Heart left ventricle (tissue), 16 donors: ENCODE measurements at places on chromosomes 3 and 15. TPM values are rescaled to one million over a fixed set of nuclear protein-coding genes. Genes with fewer than 3 reads are reported as not detected.

The FSTL1 gene
- 277 TPM for total RNA-seq

DNA sequence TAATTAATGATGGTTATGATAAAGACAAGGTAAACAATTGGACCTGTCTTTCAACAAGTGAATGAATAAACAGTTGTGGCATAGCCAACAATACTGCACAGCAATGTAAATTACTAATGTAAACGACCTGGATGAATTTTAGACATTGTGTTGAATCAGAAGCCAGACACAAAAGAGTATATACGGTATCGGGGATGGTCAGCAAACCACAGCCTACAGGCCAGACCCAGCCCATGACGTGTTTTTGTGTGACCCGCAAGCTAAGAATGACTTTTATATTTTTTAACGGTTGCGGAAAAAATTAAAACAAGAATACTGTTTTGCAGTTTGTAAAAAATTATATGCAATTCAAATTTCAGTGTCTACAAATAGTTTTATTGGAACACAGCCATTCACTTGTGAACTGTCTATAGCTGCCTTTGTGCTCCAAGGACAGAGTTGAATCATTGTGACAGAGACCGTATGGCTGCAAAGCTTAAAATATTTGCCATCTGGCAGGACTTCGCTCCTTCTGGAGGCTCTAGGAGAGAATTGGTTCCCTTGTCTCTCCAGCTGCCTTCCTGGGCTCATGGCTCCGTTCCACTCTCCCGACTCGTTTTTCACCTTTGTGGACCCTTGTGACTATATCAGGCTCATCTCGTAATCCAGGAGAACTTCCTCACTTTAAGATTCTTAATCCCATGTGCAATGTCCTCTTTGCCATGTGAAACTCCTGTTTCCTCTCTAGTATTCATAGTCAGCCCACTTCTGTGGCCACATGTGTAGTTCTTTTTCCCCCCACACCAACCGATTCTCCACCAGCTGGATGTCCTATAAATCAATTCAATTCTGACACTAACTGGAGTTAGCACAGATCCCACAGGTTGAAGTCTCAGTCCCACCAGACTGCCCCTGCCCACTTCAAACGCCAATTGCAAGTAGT, 72.7 kb downstream of the CMTM8 start:
- no peaks in the 10 kb centered on the region for H3K27me3 ChIP-seq
- no peak overlapping the region for H3K4me3 ChIP-seq
- H3K36me3 ChIP-seq = no peaks in the 10 kb centered on the region

The ATXN7 gene
- 16.7 TPM for total RNA-seq

The GOLGA8J gene
- total RNA-seq = not detected

The CNBP gene
- total RNA-seq = 512 TPM

GRCh38 chr15:39881790-39882189, 38.3 kb downstream of the GPR176 start:
- no peak for DNase-seq
- no peaks in the 10 kb centered on the region for H3K36me3 ChIP-seq
- no peak overlapping the region for H3K4me3 ChIP-seq
- no peaks in the 10 kb centered on the region for H3K4me1 ChIP-seq

The TM4SF1 gene
- 224 TPM for total RNA-seq

The FES gene
- total RNA-seq = 15.9 TPM

DNA sequence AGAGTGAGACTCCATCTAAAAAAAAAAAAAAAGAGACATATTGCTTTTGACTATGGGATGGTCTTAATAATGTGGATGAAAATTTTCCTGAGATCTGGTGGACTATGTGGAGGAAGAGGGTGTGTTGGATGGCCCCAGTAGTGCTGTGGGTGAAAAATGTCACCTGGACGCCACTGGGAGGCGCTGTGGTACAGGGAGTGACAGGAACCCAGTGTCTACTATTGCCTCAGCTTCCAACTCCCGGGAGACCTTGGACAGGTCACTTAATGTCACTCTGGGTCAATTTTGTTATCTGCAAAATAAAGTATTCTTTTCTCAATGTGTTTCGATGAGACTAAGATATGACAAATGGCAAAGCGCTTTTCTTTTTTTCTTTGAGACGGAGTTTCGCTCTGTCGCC, 27.7 kb upstream of the DCP1A start:
- H3K27me3 ChIP-seq = peaks cover 3% of the 10 kb centered on the region
- DNase-seq = peak; percentile 11
- H3K4me3 ChIP-seq = no peak overlapping the region

GRCh38 chr3:14766428-14767244, 52.1 kb upstream of the FGD5 start:
- no peaks in the 10 kb centered on the region for H3K36me3 ChIP-seq
- H3K27me3 ChIP-seq = no peaks in the 10 kb centered on the region
- DNase-seq = no peak
- H3K27ac ChIP-seq = no peak overlapping the region

- H3K27me3 ChIP-seq = no peaks in the 10 kb centered on the region
- peak; percentile 82 for DNase-seq
- H3K27ac ChIP-seq = peak within 1 kb of the TSS; percentile 67
- H3K36me3 ChIP-seq = peaks cover 31% of the 10 kb centered on the region
- no peaks in the 10 kb centered on the region for H3K4me1 ChIP-seq
- peak within 1 kb of the TSS; percentile 88 for H3K4me3 ChIP-seq
These were observed at the start of gene ZNF35 for GRCh38 chr3:44648564-44649229. TSS of gene ZNF35 (plus strand) at chr3:44648732. CDS start at chr3:44651068, 2,336 bp downstream.

DNA sequence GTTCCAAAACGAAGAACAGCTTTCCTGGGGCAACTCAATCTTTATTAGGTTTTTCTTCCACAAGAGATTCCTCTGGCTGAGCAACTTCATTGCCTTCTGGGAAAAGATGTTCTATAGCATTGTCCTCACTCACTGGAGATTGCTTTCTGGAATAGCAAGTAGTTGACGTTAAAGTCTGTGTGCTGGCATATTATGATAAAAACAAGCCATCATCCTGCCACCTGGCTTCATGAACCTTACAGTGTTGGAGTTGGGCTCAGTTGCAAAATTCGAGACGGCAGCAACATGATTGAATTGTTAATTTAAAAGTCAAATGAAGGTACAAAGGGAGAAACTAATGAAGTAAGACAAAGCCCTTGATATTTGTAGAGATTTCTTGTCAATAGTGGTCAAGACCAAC, 140.5 kb upstream of the PEX5L start:
- DNase-seq = no peak
- H3K27me3 ChIP-seq = no peaks in the 10 kb centered on the region
- H3K4me3 ChIP-seq = no peak overlapping the region
- no peak overlapping the region for H3K27ac ChIP-seq

DNA sequence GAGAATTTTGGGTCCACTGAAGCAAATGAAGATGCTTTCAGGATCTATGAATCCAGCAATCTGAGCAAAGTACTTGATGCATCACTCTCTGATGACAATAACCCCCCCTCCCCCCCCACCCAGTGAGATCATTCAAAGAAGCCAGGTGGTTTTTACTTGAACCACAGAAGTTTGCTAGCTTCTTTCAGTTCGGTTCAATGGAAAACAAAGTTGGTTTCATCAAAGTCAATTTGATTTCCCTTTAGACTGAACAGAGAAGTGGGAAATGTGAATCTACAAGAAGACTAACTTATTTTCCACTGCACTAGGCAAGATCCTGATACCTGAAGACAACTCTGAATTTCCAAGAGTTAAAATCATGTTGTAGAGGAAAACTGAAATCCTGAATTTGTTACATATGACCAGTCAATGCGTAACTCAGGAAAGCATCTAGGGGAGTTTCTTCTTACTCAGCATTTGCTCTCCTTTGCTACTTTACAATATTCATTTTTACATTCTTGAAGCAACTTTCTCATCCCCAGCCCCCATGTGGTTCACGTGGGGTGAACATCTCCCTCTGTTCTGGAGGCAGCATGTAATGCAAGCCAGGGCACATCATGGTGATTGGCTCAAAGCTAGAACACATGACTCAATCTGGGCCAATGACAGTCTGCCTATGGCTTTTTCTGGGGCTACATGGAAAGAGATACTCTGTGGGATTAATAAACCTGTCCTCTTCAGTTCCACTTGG, 572.6 kb downstream of the FOXP1 start:
- no peak overlapping the region for H3K4me3 ChIP-seq
- H3K27me3 ChIP-seq = no peaks in the 10 kb centered on the region
- H3K36me3 ChIP-seq = peaks cover 29% of the 10 kb centered on the region
- H3K4me1 ChIP-seq = no peaks in the 10 kb centered on the region
- DNase-seq = no peak

- H3K36me3 ChIP-seq = peaks cover 23% of the 10 kb centered on the region
- H3K27ac ChIP-seq = no peak overlapping the region
- H3K27me3 ChIP-seq = no peaks in the 10 kb centered on the region
- DNase-seq = no peak
- no peaks in the 10 kb centered on the region for H3K4me1 ChIP-seq
- H3K4me3 ChIP-seq = no peak overlapping the region
These were observed 665.2 kb upstream of the ADAMTS9 start for GRCh38 chr3:65352951-65353350.

DNA sequence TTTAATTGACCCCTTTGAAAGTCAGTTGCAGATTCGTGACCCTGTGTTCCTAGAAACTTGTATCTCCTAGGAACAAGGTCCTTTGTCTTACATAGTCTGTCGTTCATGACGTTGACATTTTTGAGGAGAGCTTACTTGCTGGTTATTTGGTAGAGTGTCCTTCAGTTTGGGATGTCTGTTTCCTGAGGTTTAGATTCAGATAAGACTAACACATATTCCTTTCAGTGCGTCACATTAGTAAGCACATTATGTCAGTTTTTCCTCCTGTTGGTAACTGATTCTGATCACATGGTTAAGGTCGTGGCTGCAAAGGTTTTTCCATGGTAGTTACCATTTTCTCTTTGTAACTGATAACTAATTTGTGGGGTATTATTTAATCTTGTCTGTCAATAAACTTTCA, 80.8 kb downstream of the PCCB start:
- no peaks in the 10 kb centered on the region for H3K4me1 ChIP-seq
- H3K4me3 ChIP-seq = no peak overlapping the region
- no peaks in the 10 kb centered on the region for H3K27me3 ChIP-seq

The ZNF609 gene
- total RNA-seq = 12.6 TPM

The IQCB1 gene
- 6.6 TPM for total RNA-seq

DNA sequence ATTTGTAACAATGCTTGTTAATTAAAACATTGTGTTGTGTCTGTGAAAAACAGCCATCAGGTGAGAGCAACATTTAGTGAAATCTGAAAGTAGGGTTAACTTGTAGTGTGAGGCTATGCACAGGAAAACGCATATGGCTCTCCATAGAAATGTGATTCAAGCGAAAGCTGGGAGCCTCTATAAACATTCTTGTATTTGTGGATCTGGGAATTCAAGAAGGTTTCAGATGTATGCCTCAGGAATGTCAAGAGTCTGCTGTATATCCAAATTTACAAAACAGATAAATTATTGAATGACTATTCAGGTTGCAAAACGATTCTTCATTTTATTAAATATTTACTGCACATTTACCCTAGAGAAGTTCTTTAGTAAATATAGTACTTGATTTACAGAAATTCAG, 166.0 kb downstream of the THSD4 start:
- no peak for DNase-seq
- no peaks in the 10 kb centered on the region for H3K27me3 ChIP-seq
- no peak overlapping the region for H3K27ac ChIP-seq
- peaks cover 28% of the 10 kb centered on the region for H3K4me1 ChIP-seq
- no peaks in the 10 kb centered on the region for H3K36me3 ChIP-seq
- H3K4me3 ChIP-seq = no peak overlapping the region

- H3K4me3 ChIP-seq = no peak overlapping the region
- H3K36me3 ChIP-seq = no peaks in the 10 kb centered on the region
These were observed 118.9 kb downstream of the ANXA2 start for GRCh38 chr15:60278879-60279278.

DNA sequence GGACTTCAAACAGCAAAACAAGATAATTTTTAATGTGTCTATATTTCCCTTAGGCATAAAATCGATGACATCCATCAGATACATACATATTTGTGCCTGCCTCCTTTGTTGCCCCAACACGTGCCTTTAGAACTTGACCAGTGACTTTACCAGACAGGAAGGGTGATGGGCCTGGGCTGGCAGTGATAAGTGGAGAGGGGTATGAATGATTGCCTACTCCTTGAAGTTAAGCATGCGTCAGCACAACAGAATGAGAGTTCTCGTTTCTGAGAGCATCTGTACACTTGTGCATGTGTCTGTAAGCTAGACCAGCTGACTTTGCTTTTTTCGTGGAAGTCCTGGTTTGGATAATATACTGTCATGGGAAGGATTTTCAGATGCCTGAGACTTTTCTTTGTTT, 54.9 kb upstream of the COL6A6 start:
- peaks cover 6% of the 10 kb centered on the region for H3K27me3 ChIP-seq
- no peak overlapping the region for H3K4me3 ChIP-seq
- no peak for DNase-seq
- H3K27ac ChIP-seq = no peak overlapping the region
- no peaks in the 10 kb centered on the region for H3K36me3 ChIP-seq

GRCh38 chr3:190486533-190486864, 27.4 kb upstream of the IL1RAP start:
- H3K4me1 ChIP-seq = peaks cover 3% of the 10 kb centered on the region
- H3K36me3 ChIP-seq = no peaks in the 10 kb centered on the region
- no peak for DNase-seq
- no peak overlapping the region for H3K4me3 ChIP-seq
- no peaks in the 10 kb centered on the region for H3K27me3 ChIP-seq

The CACNA2D2 gene
- 0.95 TPM for total RNA-seq

DNA sequence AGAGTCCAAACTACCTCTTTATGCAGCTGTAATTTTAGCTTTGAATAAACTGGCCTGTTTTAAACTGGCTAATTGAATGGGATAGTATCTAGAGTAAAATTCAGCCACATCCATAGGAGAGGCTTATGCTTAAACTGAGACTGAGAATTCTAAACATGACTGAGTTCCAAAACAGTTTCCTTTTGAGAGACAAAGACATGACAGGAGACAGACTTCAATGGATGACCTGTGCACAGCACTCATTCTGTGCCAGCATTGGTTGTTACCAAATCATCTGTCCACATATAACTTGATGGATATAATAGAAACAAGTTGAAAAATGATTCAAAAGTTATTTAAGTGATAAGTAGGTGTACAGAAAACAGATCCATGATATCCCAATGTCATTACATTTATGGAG, 20.9 kb downstream of the IL12A start:
- no peaks in the 10 kb centered on the region for H3K36me3 ChIP-seq
- no peaks in the 10 kb centered on the region for H3K27me3 ChIP-seq
- no peak overlapping the region for H3K4me3 ChIP-seq
- no peak overlapping the region for H3K27ac ChIP-seq
- no peak for DNase-seq

GRCh38 chr3:14505001-14505802, 34.9 kb downstream of the GRIP2 start:
- H3K27me3 ChIP-seq = no peaks in the 10 kb centered on the region
- no peak overlapping the region for H3K4me3 ChIP-seq
- no peak overlapping the region for H3K27ac ChIP-seq
- H3K36me3 ChIP-seq = peaks cover 19% of the 10 kb centered on the region
